ENCODE measurements at places on chromosomes 12 and 14.

DNA sequence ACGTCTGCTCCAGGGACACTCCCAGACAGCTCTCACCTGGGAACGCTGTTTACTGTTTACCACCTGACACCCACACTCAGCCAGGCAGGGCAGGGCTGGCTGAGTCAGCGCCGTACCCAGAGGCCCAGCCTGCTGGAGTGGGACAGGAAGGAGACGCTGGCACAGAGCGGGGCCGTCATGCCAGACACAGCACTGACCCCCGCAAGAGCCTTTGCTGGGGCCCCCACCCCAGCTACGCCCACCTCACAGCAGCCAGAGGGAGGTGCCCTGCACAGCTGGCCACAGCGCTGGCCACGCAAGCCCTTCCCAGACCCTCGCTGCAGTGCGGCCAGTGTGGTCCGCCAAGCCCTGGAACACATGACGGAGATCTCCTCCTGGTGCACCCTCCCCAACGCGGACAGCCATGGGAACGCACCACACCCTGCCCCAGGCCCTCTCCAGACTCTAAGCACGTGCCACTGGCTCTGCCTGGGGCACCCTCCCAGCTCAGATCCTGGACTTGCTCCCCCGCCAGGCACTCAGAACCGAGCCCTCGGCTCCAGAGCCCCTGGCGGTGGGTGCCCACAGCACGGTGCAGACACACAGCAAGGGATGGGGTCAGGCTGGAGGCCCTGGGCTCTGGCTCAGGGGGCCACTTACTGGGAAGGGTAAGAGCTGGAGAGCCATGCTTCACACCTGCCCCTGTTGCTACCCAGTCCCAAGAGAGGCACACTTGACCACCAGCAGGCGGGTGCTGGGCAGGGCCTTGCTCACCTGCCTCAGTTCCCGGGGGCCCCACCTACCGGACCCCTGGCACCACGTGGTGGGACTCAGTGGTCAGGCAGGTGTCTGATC is 5.7 kb downstream of the AHNAK2 start:
- DNase-seq = peak; percentile 60

- DNase-seq = peak; percentile 55
Measured at GRCh38 chr14:32939254-32940065, 781 bp downstream of the NPAS3 start.

GRCh38 chr14:51933191-51933590 is 56.2 kb upstream of the RTRAF start:
- no peak for DNase-seq

GRCh38 chr14:61106959-61107641 is 126.1 kb downstream of the SLC38A6 start:
- DNase-seq = no peak

- DNase-seq = no peak
Measured at GRCh38 chr12:66699738-66700482, 21.0 kb upstream of the GRIP1 start.

- no peak for DNase-seq
Measured at GRCh38 chr14:58736606-58737005, 98.8 kb downstream of the DACT1 start.

- peak; percentile 74 for DNase-seq
Measured at GRCh38 chr14:77598366-77599070, 17.9 kb downstream of the SPTLC2 start.

GRCh38 chr12:92551853-92552397 is 150.9 kb upstream of the PLEKHG7 start:
- DNase-seq = peak; percentile 79

DNA sequence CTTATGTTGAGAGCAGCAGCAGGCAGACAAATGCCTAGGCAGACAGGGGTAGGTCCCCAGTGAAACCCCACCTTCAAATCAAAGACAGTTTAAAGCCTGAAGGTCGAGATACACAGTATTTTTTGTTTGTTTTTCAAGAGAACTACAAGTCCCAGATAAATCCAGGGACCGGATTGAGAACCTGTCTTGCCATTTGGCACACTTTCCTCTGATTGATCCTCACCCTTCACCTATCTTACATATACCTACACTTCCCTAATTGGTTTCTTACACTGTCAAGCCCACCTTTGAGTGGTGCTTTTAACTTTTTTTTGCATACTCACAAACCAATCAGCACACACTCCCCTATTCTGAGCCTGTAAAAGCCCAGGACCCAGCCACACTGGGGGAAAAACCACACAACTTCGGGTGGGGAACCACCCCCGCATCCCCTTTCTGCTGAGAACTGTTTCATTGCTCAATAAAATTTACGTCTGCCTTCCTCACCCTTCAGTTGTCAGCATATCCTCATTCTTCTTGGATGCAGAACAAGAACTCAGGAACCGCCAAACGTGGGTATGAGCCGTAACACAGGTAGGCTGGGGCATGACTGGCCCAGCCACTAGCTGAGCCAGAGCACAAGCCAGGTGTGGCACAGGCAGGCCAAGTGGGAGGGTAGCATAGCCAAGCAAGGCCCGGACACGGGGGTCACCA is 11.1 kb downstream of the DICER1 start:
- no peak for DNase-seq

GRCh38 chr14:66085665-66086064 is 400.5 kb upstream of the CCDC196 start:
- no peak for DNase-seq

- DNase-seq = no peak
Measured at GRCh38 chr14:95662376-95663186, 23.6 kb upstream of the TCL1B start.

GRCh38 chr14:62436261-62436660 is 609.0 kb downstream of the KCNH5 start:
- no peak for DNase-seq

- peak; percentile 69 for DNase-seq
Measured at GRCh38 chr14:91114079-91115065, 499 bp downstream of the DGLUCY start.

GRCh38 chr12:13811061-13811460 is 170.3 kb downstream of the GRIN2B start:
- peak; percentile 68 for DNase-seq

- DNase-seq = no peak
Measured at GRCh38 chr14:29668201-29668600, 259.4 kb downstream of the PRKD1 start.

- peak; percentile 36 for DNase-seq
Measured at GRCh38 chr14:58353516-58354299, 42.0 kb upstream of the TOMM20L start.

GRCh38 chr14:30798516-30798915 is 75.8 kb upstream of the COCH start:
- DNase-seq = no peak
